ENCODE measurements at places on chromosomes 3 and 15.

DNA sequence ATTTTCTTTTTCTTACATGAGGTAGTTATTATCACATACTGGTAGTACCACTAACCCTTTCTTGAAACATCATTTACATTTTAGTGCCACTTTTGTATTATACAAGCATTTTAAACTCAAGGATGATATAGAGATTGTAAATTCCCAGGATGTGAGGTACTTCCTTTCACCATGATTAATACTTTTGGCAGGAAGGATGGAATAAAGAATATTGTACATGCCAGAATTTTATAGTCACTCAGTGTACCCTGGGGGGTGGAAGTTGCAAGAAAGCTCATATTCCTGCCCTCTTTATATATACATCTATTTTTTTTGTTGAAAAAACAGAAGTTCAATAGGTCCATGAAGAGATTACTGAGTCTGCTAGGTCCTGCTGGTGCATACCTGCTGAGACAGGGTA lies 141.0 kb upstream of the PLSCR5 start:
- no peak for DNase-seq

DNA sequence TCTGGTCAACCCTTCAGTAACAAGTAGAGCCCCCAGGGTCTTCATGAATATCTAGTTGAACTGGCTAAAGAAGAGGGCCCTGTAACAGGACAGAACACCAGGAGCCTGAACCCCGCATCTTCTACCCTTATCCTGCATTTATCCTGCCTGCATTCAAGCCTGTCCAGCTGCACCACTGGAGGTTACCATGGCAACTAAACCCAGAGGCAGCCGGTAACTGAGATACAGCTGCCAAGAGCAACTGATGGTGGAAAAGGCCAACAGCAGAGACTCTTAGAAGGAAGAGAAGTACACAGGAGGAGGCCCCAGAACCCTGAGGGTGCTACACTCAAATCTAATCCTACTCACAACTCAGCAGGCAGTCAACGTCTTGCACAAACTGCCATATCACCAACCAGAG lies 3.7 kb upstream of the PRKAR2A start:
- DNase-seq, result no peak

DNA sequence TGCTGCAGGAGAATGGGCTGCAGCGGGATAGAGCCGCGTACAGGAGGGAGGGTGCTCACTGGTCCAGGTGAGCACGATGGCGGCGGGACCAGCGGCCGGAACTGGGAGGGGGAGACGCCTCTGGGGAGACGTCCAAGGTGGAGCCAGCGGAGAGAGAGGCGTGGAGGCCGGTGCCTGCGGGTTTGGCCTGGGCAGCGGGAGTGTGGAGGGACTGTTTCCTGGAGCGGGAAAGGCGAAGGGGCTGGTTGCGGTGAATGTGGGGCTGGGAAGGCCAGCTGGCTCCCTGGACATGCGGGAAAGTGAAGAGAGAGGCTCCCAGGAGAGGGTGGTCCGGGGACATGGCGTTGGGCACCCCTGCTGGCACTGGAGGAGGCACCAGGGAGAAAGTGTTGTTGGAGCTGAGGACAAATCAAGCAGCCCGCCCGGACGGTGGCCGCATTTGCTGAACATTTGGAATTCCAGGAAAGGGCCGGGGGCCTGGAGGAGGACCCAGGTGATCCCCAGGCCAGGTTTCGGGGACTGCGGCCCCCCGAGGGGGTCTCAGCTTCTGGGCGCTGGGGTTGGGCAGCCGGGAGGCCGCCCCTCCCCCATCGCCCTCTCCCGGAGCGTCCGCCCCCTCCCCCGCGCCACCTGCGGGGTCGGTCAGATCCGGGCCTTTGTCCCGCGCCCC lies 34.3 kb downstream of the DNAJB8 start:
- DNase-seq, result no peak

GRCh38 chr3:59816312-59816711 lies 766.5 kb upstream of the CFAP20DC start:
- no peak for DNase-seq

DNA sequence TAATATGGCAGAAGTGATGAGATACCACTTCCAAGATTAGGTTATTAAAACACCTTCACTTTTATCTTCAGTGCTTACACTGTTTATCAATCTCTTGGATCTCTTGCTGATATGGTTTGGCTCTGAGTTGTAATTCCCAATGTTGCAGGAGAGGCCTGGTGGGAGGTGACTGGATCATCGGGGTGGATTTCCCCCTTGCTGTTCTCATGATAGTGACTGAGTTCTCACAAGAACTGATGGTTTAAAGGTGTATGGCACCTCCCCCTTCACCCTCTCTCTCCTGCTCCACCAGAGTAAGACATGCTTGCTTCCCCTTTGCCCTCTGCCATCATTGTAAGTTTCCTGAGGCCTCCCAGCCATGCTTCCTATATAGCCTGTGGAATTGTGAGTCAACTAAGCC lies 11.8 kb downstream of the GOLIM4 start:
- DNase-seq, result no peak

- DNase-seq, result no peak
Observed at GRCh38 chr3:52820736-52821135, 9.7 kb downstream of the ITIH4 start.

DNA sequence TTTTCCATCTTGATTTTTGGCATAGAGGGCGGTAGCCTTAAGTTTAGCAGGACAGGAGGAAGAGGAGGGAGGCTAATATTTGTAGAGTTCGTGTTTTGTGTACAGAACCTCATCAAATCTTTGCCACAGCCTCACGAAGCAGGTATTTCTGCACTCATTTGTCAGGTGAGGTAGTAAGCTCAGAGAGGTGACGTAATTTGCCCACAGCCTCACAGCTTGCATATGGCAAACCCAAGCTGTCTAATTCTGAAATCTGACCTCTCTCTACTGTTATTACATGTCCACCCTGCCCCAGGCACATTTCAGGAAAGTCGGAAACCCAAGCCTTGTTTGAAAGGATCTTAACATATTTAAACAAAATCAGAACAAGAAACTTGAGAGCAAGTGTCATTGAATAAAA lies 91.1 kb upstream of the TPM1 start:
- no peak for DNase-seq

DNA sequence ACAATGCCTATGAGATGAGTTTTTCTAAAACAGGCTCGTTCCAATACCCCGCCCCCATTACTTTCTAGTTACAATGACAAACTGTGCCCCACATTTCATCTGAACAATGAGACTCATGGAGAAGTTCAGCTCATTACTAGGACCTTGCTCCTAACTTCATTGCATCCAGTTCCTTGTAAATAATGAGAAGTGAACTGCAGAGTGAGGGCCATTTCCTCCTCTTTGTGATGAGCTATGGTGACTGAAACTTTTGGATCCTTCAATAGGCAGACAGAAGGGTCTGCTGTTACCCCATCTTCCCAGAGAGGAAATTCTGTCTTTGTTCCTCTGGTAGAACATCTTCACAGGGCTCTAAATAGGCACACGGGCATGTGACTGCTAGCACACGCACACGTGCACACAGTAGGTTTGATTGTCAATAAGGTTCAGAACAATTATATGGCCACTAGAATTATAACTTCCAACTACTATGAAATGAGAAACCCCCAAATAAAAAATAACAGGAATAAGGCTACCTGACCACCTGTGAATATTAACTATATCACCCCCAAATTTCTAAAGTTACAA lies 51.8 kb downstream of the SERP1 start:
- DNase-seq, result no peak

- no peak for DNase-seq
Observed at GRCh38 chr3:59540696-59541095, 490.9 kb upstream of the CFAP20DC start.

- DNase-seq, result no peak
Observed at GRCh38 chr15:52463638-52464037, 65.0 kb downstream of the MYO5A start.

DNA sequence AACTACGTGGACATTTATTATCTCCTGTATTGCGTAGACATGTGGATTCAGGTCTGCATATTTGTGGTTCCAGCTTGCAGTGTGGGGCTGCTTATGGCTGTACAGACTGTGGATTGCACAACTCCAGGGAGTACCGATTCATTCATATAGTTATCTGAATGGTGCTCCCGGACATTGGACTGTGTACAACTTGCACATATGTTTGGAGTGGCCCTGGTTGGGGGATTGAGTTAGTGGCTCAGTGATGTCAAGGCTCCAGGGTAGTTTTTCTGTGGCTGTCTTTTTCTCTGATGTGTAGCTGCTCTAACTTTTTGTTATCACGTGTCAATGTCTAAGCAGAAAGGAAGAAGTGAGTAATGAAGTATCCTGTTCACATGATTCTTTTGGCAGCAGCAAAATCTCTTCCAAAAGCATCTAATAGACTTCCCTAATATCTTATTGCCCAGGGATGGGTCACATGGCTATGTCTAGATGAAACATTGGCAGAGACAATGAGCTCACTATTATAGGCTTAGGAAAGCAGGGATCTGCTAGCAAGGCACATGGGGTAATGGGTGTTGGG lies 15.8 kb downstream of the ST3GAL6 start:
- no peak for DNase-seq

GRCh38 chr15:29681166-29681845 lies 141.0 kb downstream of the TJP1 start:
- DNase-seq, result no peak

- no peak for DNase-seq
Observed at GRCh38 chr15:85886309-85886811, 91.6 kb upstream of the KLHL25 start.

DNA sequence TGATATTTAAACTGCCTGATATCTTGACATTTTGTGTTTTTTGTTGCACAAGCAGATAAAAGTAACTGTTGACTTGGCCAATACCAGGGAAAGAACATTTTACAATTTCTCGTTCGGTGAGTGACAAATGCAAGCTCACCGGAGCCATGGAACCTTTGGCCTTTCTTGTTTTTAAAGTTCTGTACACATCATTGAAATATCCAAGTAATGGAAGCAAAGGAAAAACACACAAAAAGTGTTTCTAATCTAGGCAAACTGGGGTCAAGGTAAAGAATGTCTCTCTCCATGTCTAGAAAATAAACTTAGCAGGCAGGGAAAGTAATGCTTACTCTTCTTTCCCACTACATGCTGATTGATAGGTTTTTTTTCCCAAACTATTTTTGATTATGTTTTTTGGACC lies 27.8 kb downstream of the SPTSSB start:
- DNase-seq, result no peak

GRCh38 chr3:157394411-157394810 lies 42.2 kb upstream of the PTX3 start:
- DNase-seq, result no peak

DNA sequence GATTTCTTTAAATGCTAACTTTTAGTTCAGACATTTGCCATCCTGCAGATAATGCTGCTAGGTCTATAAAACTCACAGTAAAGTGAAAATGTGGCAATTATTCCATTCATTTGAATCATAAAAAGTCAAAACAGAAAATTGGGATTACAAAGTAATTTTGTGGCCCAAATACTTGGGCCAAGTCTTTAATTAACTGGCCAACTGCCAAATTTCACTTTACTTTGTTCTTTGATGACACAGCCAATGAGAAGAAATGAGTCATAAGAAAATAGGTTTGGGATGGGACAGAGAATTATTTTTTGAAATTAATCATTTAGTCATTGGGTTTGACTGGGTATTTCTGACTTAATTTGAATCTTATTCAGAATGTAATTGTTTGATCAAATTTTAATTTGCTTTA lies 89.8 kb upstream of the SLC2A2 start:
- DNase-seq, result no peak

GRCh38 chr3:172678068-172678467 lies 32.8 kb downstream of the NCEH1 start:
- no peak for DNase-seq

DNA sequence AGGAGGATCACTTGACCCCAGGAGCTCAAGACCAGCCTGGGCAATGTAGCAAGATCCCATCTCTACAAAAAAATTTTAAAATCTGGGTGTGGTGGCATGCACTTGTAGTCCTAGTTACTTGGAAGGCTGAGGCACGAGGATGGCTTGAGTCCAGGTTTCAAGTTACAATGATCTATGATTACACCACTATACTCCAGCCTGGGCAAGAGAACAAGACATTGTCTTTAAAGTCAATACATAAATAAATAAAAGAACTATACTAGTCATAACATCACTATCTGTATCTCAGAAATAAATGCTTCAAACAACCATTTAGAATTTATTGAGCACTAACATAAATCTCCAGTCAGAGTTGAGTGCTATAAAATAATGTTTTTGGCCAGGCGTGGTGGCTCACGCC lies 8.5 kb upstream of the PHLDB2 start:
- no peak for DNase-seq

GRCh38 chr3:140242818-140243276 lies 307.9 kb downstream of the CLSTN2 start:
- DNase-seq, result no peak

DNA sequence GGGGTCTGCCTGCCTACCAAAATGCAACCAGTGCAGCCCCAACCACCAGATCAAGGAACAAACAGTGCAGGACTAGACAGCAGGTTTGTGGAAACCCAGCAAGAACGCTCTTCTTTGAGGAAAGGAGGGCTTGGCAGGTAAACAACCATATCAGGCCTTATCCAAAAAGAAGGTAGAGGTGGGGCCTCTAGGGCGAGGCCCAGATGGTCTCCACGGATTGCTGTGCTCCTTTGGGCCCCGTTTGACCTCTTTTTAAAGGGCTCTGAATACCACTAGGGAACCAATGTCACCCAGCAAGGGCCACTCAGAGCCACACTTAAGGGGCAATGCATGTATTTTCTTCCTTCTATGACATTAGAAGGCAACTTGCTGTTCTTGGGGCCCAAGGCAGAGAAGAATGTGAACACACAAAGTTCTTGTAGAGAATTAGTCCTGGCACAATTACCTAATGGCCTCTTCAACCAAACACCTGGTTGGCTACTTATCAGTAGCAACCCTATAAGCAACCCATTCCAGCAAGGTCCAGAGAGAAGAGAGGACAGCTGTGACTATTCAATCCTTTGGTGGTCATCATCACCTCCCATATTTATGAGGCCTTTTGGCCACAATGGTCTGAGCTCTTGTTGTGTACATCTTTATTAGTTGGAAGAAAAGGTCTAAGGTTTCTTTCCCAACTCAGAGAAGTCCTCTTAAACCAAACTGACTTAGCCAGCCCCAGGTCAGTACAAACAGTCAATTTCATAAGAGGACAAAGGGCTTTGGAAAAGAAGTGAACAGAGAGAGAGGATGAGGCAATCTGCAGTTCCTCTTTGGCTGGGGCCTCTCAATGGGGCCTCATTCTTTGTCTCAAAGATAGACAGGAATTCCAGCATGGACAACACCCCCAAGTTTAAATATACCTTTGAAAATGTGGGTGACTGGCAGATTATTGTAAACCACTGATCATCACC lies 36.0 kb downstream of the FOXP1 start:
- no peak for DNase-seq

- DNase-seq, result no peak
Observed at GRCh38 chr15:26443321-26443720, 329.5 kb downstream of the GABRB3 start.

- no peak for DNase-seq
Observed at GRCh38 chr3:133256787-133257483, 142.9 kb upstream of the BFSP2 start.

- DNase-seq, result no peak
Observed at GRCh38 chr3:159838938-159839337, 149.7 kb upstream of the IL12A start.

DNA sequence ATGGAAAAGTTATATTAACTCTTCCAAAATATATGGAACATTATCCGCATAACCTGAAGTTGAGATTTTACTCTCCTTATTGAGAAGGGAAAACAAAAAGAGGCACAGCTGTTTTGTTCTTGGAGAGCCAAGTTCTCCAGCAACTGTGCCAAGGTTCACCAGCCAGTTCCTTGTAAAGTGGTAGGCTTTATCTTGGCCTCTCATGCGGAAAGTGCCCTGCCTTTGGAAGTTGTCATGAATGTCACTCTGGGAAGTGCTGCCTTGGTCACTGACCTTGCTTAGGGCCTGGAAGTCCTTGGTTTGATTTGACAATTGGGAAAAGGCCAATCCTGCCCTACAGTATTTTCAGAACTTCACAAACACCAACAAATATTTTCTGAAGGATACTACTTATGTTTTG lies 44.2 kb upstream of the THRB start:
- no peak for DNase-seq
